Type B pancreatic cell (in vitro differentiated cells): ENCODE measurements at places on chromosomes 4 and X.

- DNase-seq = no peak
Measured at GRCh38 chr4:137531168-137531985, 917 bp downstream of the PCDH18 start.

DNA sequence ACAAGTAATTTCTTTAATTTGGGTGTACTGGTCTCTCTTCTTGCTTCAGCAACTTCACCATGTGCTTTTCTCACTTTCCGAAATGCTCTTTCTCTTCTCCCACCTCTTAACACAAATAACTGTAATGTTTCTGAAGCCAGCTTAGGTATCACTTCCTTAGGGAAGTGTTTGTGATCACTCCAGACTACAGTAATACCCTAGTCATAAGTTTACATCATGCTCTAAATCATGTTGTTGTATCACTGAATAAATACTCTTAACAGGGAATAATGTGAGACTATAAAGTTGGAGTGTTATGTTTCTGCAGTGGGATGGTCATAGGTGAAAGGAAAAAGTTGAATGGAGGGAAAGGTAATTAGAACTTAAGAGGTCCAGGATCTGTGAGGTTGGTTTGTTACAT is 712.3 kb downstream of the C4orf33 start:
- DNase-seq = no peak

GRCh38 chrX:20397587-20397986 is 130.9 kb upstream of the RPS6KA3 start:
- no peak for DNase-seq

GRCh38 chr4:139530833-139531427 is 25.1 kb downstream of the SETD7 start:
- no peak for DNase-seq

DNA sequence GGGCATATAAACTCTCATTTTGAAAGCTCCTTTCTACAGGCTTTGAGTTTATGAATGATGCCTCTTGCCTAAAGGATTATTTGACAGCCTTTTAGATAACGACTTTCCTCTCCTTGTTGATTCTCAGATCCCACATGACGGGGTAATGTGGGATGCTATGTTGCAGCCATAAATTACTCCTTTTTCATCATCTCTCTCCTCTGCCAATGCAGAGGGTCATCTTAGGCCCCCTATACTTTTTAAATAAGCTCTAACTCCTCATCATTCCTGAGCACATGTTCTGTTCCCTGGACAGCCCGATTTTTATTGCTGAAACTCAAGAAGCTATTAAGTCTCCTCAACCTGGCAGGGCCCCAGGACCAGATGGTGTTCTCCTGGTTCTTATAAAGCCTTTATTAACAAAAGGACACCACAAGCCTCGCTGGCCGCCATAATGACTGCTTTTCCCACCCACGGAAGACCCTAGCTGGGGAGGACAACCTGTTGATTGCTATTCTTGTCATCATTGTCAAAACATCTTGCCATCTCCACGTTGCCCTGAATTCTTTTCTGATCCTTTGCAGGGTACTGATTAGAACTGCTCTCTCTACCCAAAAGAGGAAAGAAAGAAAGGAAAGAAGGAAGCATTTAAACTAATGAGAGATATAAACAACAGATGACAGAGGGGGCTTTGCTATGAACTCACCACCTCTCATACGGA is 150.7 kb downstream of the DHX15 start:
- no peak for DNase-seq

DNA sequence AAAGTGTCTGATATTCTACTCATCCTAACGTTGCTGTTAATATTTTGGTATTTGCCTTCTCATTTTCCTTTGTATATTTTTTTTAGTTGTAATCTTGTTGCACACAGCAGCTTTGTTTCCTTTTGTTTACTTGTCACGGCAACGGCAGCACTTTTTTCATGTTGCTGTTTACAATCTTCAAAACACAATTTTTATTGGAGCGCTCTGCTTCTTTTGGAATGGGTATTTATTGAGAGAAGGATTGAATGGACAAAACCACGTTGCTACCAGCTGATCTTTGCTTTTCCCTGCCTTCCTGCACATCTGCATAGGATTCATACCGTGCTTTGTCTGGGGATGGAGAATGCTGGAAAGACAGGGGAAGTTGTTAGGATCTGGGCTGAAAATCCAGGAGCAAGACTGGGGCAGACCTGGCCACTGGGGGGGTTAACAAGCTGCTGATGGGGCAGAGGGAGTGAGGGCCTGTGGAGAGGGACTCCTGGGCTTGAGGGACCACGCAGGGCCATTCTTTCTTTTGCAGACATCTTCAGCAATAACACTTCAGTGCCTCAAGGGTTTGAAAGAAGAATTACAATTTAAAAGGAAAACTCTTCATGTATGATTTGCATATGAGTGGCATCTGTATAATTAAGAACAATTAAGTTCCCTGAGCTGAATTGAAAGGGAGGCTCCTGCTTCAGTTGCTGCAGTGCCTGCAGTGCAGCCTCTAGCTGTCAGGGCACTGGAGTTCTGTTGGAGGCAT is 69.8 kb downstream of the TMEM131L start:
- no peak for DNase-seq

GRCh38 chr4:65646136-65646535 is 24.2 kb downstream of the EPHA5 start:
- no peak for DNase-seq

- DNase-seq = no peak
Measured at GRCh38 chrX:42151808-42152207, 228.5 kb upstream of the CASK start.

DNA sequence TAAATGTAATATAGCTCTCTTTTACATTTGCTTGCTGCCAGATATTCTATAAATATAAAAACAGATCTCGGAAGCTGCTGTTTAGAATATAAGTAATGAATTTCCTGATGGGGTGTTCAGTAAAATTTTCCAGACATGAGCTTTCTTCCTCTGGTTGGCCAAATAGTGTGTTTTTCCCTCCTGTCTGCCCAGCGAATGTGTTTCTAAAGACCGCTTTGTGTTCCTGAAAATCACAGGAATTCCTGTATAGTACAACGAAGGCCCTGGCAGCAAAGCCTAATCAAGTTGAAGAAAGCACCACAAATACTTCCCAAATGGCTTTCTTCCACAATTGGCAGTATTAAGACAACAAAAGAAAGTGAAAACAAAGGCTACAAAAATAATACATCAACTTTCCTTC is 494.1 kb downstream of the INPP4B start:
- no peak for DNase-seq

DNA sequence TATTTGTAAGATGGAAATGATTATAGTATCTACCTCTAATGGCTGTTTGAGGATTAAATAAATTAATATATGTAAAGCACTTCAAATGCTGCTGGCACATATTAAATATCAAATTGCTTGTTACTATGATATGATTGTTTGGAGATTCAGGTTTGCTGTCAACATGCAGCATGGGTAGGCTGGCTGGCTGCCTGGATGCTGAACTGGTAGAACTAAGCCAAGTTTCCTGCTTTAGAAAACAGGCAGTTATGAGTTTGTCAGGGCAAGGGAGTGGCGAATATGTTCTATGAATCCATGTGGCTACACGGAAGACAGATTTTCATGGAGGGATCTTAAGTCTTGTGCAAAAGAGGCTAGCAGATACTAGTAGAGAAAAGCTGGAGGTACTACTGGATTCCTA is 239.6 kb downstream of the GBA3 start:
- no peak for DNase-seq

DNA sequence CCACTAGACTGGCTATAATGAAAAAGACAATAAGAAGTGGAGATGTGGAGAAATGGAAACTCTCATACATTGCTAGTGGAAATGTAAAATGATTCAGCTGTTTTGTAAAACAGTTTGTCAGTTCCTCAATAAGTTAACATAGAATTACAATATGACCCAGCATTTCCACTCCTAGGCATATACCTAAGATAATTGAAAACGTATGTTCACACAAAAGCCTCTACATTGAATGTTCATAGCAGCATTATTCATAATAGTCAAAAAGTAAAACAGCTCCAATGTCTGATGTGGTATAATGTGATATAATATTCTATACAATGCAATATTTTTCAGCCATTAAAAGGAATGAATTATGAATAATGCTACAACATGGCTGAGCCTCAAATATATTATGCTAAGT is 10.2 kb downstream of the EDA start:
- DNase-seq = no peak

GRCh38 chr4:8537041-8537461 is 43.1 kb upstream of the GPR78 start:
- no peak for DNase-seq

DNA sequence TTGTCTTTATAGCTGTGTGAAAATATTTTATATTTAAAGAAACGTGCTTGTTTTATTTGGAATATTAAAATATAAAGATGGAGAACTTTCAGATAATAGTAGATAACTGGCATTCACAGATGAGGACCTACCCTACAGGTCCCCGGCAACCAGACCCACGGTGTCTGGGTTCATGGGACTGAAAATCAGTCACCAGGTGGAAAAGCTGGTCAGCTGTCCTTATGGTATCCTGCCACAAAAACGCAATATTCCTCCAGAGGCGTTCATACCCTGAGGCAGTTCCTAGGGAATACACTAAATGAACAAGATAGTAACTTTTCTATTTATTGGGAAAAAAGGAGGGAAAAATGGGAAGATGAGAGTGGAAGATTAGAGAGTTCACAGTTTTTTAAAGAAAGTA is 1.2 kb downstream of the TLR6 start:
- no peak for DNase-seq

DNA sequence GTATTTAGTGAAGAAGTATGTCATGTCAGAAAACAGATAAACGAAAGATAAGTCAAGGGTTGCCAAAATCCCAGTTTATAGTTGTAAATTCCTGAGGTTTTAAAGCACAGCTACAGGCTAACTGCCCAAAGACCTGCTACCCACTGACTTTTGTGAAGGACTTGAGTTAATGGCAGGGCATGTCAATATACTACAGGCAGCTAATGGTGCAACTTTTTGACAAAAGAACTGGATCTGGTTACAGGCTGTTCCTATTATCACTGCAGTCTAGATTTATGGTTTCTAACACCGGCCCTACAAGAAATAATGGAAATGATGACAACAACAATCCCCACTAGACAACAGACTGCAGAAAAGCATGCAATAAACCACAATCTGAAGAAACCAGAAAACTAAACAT is 6.4 kb downstream of the SCML2 start:
- DNase-seq = no peak

- DNase-seq = no peak
Measured at GRCh38 chrX:44245733-44246132, 97.7 kb downstream of the EFHC2 start.

GRCh38 chr4:1427010-1427409 is 20.8 kb upstream of the NKX1-1 start:
- no peak for DNase-seq

DNA sequence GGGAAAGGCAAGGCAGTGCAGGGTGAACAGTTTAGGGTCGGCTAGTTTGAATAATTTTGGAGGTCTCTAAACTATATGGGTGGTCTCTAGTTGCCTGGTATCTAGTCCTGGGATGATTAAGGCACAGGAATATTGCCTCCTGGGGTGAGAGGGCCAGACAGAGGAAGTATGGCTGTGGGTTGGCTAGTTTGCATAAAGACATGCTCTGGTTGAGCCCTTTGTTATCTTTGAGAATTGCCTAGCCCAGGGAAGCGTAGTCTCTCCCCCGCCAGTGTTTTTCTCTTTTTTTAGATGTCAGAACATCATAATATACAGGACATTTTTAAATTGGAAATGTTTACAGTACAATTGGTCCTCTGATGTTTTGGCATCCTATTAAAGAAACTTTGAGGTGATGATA is 163.5 kb downstream of the PWWP3B start:
- DNase-seq = no peak

- no peak for DNase-seq
Measured at GRCh38 chr4:53780736-53781400, 189.6 kb upstream of the LNX1 start.

- DNase-seq = no peak
Measured at GRCh38 chr4:184506527-184507121, 32.3 kb upstream of the IRF2 start.

DNA sequence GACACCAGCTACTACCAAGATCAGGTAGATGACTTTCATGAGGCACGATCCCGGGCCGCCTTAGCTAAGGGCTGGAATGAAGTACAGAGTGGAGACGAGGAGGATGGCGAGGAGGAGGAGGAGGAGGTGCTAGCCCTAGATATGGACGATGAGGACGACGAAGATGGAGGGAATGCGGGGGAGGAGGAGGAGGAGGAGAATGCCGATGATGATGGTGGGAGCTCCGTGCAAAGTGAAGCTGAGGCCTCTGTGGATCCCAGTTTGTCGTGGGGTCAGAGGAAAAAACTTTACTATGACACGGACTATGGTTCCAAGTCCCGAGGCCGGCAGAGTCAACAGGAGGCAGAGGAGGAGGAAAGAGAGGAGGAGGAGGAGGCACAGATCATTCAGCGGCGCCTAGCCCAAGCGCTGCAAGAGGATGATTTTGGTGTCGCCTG is 481 bp downstream of the UTP3 start:
- DNase-seq = no peak

DNA sequence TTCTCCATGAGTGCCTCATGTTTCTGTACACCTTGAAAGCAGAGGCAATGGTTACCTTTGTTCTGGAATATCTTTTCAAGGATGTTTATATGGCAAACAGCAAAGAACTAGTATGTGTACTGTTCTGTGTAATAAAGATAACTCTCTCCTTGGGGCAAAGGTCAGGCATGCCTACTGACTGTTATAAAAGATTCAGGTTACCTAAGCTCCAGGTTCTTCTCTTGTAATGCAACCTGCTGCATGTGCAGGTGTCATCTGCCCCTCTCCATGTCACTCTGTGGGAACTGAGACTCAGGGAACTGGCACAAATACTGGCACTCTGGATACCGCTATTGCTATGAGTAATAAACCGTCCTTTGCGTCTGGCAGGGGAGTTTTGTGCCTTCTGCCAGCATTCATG is 5.4 kb upstream of the TRPC3 start:
- no peak for DNase-seq

GRCh38 chrX:13048280-13048679 is 3.9 kb upstream of the FAM9C start:
- no peak for DNase-seq

DNA sequence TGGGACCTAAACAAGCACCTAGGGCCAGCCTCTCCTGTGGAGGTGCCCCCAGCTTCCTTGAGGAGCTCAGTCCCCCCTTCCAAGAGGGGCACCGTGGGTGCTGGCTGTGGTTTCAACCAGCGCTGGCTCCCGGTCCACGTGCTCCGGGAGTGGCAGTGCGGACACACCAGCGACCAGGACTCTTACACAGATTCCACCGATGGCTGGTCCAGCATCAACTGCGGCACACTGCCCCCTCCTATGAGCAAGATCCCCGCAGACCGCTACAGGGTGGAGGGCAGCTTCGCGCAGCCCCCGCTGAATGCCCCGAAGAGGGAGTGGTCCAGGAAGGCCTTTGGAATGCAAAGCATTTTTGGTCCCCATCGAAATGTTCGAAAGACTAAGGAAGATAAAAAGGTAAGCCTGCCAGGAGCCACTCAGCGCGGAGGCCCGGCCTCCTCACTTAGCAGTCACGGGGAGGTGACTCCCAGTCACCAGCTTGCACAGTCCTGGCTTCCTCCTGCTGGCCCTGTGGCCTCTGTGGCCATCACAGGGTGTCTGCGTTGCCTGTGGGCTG is 24.9 kb downstream of the RGS12 start:
- DNase-seq = no peak

DNA sequence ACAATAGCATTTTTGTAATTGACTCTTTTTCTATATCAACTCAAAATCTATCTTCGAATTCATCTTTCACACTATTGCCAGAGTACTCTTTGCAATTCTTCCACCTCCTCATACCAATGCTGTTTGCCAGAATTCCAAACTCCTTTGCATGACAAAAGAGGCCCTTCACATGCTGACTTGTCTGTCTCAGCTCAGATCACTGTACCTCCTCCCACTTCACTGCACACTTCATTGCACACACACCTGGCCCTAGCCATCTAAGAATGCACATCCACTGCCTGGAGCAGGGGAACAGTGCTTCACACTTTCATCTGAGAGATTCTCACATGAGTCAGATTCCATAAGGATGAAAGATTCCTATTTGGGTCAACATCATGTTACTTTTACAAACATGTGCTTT is 56.5 kb downstream of the PRDM5 start:
- DNase-seq = no peak
